C1 segment of cervical spinal cord (tissue), 14 donors: ENCODE measurements at places on chromosomes 12 and 14.
A peak's percentile ranks its signal among the peaks of the same experiment; 100 is the strongest.

GRCh38 chr12:120362516-120363273 lies 6.3 kb downstream of the MSI1 start:
- no peak for DNase-seq

DNA sequence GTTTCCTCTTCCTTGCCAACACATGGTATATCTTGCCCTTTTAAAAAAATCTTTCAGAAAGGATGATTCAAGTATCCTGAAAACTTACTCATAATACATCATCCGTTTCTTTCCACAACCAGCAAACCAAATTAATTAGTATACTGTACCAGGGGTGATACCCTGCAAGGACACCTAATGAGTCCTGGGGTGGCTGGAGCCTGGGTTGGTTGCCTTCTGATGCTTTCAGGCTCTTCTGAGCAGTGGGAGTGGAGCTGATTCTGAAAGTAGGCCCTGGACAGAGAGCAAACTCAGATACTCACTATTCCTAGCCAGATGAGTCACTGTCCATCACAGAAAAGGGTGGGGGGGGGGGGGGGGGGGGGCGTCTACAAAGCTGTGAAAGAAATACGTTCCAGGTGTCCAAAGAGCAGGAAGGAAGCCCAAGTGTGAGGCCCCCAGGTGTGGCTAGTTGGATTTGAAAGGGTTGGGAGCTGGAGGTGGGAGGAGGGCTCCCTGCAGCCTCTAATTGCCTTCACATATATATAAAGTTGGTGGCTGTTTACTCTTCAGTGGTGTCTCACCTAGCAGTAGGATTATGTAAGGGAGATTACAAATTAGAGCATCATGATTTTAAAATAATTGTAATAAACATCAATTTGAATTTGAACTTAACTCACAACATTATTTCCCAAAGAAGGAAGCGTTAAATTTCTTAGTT lies 36.5 kb downstream of the FBXO33 start:
- DNase-seq, result no peak

- DNase-seq, result no peak
These were observed 188.5 kb upstream of the CAND1 start for GRCh38 chr12:67080637-67081036.

DNA sequence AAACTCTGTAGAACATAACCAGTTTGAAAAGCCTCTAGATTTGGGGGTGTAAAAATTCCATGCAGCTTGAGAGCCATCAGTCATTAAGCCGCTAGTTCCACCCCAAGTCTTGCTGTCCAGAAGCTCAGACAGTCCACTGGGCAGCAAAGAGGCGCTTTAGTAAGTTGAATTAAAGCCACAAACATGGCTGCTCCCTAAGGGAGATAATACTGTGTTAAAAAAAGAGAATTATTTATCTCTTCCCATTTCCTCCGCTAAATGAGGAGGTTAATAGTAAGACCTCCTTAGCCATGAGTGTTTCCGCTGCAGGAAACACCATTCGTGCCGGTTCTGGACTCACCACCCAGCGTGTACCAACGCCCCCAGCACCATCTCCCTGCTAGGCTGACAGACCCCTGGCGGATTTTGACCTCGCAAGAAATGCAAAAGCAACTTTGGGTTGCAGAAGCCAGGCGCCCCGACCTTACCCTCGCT lies 536 bp downstream of the TM7SF3 start:
- DNase-seq, result no peak

GRCh38 chr14:45558183-45558582 lies 305.2 kb upstream of the MIS18BP1 start:
- DNase-seq, result no peak

GRCh38 chr12:95258803-95259202 lies 41.2 kb downstream of the VEZT start:
- DNase-seq, result no peak

GRCh38 chr14:66273261-66273832 lies 212.8 kb upstream of the CCDC196 start:
- DNase-seq, result no peak

- DNase-seq, result no peak
These were observed 4.7 kb downstream of the FLRT2 start for GRCh38 chr14:85534458-85535293.

DNA sequence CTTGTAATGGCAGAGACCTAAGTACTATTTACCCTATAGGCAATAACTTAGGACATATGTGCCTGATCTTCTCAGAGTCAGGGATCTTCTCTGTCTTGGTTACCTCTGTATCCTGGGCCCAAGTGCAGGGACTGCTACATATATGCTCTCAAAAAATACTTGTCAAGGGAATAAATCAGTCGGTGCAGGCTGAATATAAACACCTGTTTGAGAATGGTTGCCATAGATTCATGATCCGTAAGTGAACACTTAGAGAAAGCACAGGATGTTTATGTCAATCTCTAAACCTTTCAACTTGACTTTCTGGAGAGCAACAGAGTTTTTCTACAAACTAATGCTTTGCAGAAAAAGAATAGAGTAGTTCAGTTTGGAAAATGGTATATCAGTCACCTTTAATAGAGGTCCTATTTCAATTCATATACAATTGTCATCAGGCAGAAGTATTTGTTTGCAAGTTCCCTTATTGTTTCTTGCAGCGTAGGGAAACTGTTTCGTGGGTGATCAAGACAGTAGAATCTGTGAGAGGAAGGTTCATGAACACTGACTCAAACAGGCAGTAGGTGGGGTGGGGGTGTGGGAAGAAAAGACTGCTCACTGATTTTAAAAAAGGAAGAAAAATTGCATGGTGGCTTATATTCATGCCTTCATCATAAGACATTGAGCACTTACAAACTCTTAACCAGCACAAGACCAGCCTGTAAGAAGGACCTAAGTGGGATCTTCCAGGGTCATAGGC lies 6.0 kb upstream of the UBE2N start:
- no peak for DNase-seq

- no peak for DNase-seq
These were observed 1.0 kb downstream of the RTL1 start for GRCh38 chr14:100902295-100903133.

DNA sequence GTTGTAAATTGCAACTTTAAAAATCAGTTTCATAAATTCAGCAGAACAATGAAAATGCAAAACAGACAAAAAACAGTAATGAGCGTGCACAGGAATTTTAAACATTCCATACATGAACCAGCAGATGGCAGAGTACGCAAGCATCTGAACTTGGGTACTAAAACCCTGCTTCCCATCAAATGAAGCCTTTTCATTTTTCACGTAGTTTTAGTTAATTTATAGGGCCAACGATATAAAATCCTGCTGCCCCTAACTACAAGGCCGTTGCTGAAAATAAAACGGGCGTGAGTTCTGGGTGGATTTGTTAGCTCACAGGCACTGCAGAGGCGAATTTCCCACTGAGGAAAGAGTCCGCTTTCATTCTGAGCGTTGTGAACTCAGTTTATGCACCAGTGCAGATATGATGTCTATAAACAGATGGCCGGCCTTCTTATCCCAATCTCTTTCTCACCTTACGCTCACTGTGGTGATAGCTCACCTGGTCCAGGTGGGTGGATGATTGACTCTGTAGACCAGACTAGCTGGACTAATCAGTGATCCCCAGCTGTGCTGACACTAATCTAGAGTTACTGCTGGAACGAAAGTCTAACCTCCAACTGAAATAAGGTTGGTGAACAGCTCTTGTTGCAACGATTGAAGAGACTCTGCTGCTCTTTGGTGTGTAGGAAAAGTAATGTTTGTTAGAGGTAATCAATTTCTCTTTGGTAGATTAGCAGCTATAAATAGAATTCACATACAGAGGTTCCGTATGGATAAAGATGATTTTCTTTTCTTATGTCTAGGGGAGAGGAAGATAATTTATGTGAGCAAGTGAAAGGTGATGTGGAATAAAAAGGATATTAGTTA lies 89.2 kb downstream of the PDZRN4 start:
- no peak for DNase-seq

GRCh38 chr14:75628816-75629215 lies 31.9 kb downstream of the ERG28 start:
- no peak for DNase-seq

- peak; percentile 79 for DNase-seq
These were observed 1.5 kb upstream of the EFS start for GRCh38 chr14:23366426-23366921.

DNA sequence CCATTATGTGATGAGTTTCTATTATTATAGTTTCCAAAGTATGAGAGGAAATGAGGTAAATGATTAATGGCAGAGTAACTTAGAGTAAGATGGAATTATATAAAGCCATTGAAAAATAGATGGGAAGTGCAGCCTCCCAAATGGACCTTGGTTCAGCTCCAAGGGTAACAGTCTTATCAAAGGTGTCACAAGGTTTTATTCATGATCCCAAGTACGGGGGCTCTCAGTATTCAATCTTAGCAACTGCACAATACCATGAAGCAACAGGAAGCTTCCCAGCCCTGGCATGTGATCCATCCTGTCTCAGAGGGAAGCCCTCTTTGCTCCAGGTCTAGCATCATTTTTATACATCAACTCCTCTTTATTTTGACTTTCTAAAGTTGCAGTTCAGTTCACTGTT lies 948.2 kb downstream of the GALC start:
- DNase-seq, result no peak

GRCh38 chr12:77354766-77355362 lies 289.5 kb upstream of the E2F7 start:
- DNase-seq, result no peak

GRCh38 chr14:69882116-69882864 lies 3.1 kb downstream of the SMOC1 start:
- DNase-seq, result no peak

DNA sequence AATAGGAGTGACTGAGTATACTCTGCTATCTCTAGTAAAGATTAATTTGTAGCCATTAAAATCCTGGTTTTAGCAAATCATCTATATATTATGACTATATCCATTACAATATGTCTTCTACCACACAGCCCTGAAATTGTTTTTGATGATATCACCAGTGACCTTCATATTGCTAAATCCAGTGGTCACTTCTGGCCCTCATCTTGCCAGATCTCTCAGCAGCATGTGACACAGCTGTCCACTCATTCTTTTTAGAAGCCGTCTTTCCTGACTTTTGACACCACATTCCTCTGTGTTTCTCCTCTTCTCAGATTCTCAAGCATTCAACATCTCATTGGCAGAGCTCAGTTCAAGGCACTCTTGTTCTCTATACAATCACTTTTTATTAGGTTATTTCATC lies 54.9 kb downstream of the CPNE8 start:
- DNase-seq, result no peak

GRCh38 chr14:52790756-52791222 lies 618 bp downstream of the GNPNAT1 start:
- peak; percentile 55 for DNase-seq

GRCh38 chr14:54671537-54671936 lies 104.6 kb downstream of the SAMD4A start:
- no peak for DNase-seq

GRCh38 chr14:26394150-26394810 lies 203.6 kb downstream of the NOVA1 start:
- DNase-seq, result no peak

DNA sequence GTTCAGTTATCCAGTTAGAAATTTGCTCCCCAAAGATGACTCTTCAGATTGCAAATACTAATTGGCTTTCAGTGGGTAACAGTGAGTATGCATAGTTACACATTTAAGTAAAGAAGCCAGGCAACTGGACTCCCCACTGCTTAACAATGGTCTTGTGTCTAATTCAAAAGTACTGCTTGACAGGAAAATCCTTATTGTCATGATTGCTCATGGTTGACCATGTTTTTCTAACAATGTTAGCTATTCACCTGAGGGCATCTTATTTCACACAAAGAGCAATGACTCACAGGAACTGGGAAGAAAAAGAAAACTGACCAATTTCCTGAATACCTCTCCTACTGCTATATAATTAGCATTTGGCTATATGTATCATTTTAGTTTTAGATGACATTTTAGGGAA lies 33.7 kb upstream of the ALG10B start:
- no peak for DNase-seq

DNA sequence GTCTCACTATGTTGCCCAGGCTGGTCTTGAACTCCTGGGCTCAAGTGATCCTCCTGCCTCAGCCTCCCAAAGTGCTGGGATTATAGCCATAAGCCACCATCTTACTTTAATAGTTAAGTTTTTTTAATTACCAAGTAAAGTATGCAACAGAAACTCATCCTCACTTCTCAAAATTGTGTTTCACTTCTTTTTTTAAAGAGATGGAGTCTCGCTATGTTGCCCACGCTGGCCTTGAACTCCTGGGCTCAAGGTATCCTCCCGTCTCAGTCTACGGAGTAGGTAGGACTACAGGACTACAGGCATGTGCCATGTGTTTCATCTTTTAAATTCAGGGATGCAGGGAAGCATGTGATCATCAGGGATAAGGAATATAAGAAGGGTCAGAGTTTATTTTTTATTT lies 17.2 kb upstream of the ARID2 start:
- no peak for DNase-seq

- no peak for DNase-seq
These were observed 30.3 kb downstream of the HIP1R start for GRCh38 chr12:122865268-122866231.

GRCh38 chr14:95559203-95559602 lies 24.4 kb downstream of the GLRX5 start:
- no peak for DNase-seq

DNA sequence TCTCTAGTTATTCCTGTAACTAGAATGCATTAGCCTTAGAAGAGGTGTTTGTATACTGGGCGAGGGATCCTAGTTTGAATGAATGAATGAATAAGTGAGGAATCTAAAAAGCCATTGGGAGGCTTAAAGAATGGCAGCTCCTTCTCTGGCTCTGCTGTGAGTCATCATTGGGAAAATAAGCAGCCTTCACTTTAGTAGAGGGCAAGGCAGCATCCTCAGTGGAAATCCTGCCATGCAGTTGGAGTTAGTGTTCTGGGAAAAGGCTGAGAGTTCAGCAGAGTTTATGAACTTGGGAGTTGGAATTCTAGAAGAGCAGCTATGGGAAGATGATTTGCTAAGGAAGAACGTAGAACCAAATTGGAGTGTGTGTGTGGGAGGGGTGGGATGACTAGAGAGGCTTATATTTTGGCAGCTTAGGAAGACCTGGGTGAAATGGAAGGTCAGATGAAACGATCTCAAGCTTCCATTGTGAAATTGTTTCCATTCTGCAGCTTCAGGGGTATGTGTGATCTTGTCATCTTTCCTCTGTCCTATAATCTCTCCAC lies 120.8 kb downstream of the PTCSC3 start:
- no peak for DNase-seq

GRCh38 chr12:15599266-15600037 lies 189.7 kb downstream of the EPS8 start:
- DNase-seq, result peak; percentile 67

DNA sequence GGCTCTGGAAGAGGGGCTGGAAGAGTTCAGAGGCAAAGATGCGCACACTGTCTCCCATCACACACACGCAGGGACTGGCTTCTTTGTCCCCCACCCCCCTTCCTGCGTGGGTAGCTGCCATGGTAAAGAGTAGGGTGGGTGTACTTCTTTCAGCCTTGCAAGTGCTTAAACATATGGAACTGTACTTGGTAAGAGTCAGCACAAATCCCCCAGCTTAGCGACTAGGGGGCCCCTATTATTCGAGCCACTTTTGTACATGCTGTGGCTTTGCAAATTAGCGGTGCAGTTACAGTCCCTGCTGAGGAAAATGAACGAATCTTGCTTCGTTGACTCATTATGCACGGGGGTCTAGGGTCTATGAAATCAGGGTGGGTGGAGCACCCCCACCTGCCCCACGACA lies 123.8 kb downstream of the AACS start:
- no peak for DNase-seq
